ENCODE measurements at places on chromosomes 4 and X.
A peak's percentile ranks its signal among the peaks of the same experiment; 100 is the strongest.

- DNase-seq: no peak
Measured at GRCh38 chr4:174389439-174389838, 105.7 kb downstream of the CEP44 start.

DNA sequence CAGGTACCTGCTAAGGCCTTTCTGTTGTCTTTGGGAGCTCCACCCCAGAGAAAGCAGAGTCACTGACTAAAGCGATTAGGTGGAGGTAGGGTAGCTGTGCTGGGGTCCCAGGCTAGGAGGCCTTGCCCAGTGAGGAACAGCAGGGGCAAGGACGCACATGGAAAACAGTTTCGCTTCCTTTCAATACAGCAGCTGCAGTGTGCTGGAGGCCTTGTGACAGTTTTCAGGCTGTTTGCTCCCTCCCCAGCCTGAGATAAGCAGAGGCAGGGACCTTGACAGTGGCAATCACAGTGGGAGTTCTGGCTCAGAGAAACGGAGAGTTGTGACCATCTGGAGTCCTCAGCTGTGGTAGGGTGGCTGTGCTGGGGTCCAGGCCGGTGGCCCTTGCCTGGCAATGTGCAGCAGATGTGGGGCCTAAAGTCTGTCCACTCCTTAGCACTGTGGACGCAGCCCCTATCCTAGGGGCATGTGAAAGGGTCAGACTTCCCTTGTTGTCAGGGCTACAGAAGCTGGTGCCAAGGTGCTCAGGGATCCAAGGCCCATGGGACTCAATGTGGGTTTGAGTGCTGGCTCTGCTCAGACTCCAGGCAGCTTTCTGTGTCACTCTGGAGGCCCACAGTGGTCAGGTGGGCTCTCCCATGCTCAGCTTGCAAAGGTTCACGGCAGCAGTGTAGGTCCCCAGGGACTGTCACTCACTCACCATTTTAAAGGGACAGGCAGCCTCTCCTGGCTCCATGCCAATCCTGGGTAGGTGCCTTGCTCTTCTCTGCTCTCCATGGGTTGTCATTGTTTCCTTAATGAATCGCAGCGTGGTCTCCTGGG lies 534.9 kb upstream of the FMR1 start:
- peak; percentile 4 for DNase-seq

DNA sequence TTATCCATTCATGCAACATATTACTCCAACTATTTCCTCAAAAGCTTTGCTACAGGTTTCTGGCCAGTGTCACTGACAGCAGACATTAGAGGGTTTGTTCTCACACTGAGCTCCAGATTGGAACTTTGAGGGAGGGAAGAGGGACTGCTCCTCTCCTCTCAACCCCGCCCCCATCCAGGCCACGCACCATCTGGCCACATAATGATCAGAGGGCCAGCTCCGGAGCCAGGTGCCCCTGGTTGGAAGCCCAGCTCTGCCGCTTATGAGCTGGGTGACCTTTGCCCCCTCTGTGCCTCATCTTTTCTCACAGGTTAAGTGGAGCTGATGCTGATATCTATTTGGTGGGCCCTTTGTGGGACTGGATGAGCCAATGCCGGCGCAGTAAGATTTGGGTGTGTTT lies 55.8 kb downstream of the C4orf50 start:
- DNase-seq: no peak

GRCh38 chr4:98643755-98644154 lies 14.7 kb downstream of the TSPAN5 start:
- no peak for DNase-seq

- DNase-seq: peak; percentile 76
Measured at GRCh38 chr4:173494013-173494970, 35.7 kb downstream of the HAND2 start.

- DNase-seq: no peak
Measured at GRCh38 chrX:55695227-55696018, 22.1 kb upstream of the RRAGB start.

- no peak for DNase-seq
Measured at GRCh38 chrX:51395810-51396728, 63.4 kb downstream of the NUDT10 start.

DNA sequence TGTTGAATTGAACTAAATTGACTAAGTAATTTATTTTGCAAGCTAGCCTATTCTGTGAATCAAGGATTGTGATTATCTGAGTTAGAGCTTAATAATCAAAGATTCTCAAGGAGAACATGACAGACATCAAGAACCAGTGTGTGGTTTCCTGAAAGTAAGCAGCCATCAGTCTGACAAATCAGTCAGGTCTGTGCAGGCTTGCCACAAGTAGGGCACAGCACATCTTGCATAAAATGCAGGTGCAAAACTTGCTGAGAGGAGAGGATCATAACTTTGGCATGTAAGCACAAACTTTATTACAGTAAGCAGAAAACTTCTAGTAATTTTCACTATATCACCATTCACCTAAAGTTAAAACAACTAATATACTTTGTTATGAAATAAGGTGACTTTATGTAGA lies 22.5 kb downstream of the FAM241A start:
- DNase-seq: no peak

Data from MCF 10A (cell line).